Fibroblast of mammary gland (primary cell): ENCODE measurements at places on chromosomes 2 and 18.

DNA sequence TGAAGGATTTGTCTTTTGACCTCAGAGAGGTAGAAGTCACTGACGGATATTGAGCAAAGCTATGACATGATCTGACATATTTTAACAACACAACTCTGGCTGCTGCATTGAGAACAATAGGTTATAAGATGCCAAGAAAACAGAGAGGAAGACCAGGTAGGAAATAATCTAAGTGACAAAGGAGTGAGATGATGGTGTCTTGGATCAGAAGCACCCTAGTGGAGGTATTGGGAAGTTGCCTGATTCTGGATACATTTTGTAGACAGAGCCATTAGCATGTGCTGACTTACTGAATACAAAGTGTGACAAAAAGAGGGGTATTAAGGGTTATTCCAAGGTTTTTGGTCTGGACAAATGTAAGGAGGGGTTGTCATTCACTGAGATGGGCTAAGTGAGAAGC is 1438.1 kb downstream of the DPP10 start:
- no peak for DNase-seq

DNA sequence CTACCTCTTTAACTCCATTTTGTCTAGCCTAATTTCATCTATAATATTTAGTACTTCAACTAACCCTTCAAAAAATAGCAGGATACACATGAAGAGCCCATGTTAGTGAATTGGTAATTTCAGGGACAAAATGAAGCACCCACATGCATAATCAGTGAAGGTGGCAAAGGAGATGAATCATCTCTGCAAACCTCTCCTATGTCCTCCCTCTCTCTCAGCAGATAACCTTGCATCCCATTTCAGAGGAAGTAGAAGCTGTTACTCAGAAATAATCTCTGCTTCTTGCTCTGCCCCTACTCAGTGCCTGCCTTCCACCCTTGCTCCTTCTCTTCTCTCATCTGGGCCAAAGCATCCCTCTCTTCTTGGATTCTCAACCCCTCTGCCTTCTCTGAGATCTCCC is 60.2 kb upstream of the CAVIN2 start:
- no peak for DNase-seq

DNA sequence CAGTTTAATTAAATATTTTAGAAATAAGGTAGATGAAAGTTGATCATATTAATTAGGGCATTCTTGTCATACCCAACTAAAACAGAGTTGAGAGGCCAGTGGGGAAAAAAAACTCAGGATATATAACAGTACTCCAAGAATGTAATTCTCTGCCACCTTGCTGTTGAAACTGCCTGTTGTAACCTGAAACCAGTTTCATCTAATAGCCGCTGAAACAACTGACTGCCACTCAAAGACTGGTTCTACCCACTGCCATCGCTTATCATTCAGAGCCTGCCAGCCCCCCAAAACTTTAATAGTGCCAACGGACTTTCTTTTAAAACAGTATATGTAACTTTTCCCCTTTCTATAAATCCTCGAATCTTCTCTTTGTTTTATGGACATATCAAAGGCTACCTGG is 37.7 kb upstream of the FSIP2 start:
- DNase-seq = no peak

GRCh38 chr18:8063733-8064132 is 496.6 kb downstream of the PTPRM start:
- DNase-seq = no peak

- DNase-seq = peak; percentile 97
These were observed 128.1 kb downstream of the BIRC6 start for GRCh38 chr2:32484937-32485336.

GRCh38 chr2:239498981-239499634 is 98.3 kb upstream of the HDAC4 start:
- DNase-seq = peak; percentile 84

- no peak for DNase-seq
These were observed 995.6 kb upstream of the SLC39A10 start for GRCh38 chr2:194661431-194661830.

DNA sequence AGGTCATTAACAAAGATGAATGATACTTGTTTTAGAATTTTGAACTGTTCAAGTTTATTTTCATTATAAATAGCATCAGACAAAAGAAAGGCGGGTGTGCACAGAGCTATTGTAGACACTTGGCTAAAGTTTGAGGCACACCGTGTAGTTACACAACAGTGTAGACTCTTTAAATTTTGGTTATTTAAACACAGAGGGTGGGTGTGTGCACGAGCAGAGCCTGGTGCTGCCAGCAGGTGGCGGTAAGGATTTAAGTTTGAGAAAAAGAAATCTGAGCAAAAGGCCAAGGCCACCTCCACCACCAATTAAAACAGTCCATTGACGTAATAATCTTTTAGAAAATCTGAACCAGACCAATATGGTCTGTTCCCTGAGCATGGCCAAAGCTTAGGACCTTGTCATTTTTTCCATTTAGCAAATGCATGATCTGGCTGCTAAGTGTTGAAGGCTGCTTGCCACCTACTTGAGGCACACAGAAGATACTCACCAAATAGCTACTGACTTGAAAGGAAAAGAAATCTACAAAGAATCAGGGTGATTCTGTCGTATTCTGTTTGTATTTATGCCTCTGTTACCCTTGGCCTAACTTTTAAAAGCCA is 14.3 kb downstream of the COPS7B start:
- DNase-seq = peak; percentile 56

- DNase-seq = peak; percentile 3
These were observed 848 bp downstream of the VRK2 start for GRCh38 chr2:58047373-58047935.

GRCh38 chr2:107376909-107377308 is 449.8 kb upstream of the RGPD4 start:
- DNase-seq = no peak

DNA sequence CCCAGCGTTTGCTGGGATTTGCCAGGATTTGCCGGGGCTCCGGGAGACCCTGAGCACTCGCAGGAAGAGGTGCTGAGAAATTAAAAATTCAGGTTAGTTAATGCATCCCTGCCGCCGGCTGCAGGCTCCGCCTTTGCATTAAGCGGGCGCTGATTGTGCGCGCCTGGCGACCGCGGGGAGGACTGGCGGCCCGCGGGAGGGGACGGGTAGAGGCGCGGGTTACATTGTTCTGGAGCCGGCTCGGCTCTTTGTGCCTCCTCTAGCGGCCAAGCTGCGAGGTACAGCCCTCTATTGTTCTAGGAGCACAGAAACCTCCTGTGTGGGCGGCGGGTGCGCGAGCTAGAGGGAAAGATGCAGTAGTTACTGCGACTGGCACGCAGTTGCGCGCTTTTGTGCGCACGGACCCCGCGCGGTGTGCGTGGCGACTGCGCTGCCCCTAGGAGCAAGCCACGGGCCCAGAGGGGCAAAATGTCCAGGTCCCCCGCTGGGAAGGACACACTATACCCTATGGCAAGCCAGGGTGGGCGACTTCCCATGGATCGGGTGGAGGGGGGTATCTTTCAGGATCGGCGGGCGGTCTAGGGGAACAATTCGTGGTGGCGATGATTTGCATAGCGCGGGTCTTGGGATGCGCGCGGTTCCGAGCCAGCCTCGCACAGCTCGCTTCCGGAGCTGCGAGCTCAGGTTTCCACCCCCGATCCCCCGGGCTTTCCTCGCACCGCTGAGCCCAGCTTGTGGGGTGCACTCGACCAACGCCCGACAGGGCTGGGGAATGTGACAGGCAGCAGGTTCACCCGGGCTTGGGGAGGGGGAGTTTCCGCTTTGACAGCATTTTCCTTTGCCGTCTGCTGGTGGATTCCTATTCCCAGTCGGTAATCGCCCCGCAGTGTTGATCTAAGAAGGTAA is 2.8 kb downstream of the ONECUT2 start:
- peak; percentile 66 for DNase-seq

GRCh38 chr2:232576995-232577394 is 26.5 kb downstream of the EIF4E2 start:
- peak; percentile 20 for DNase-seq

- no peak for DNase-seq
These were observed 30.9 kb downstream of the FHOD3 start for GRCh38 chr18:36328385-36328858.

DNA sequence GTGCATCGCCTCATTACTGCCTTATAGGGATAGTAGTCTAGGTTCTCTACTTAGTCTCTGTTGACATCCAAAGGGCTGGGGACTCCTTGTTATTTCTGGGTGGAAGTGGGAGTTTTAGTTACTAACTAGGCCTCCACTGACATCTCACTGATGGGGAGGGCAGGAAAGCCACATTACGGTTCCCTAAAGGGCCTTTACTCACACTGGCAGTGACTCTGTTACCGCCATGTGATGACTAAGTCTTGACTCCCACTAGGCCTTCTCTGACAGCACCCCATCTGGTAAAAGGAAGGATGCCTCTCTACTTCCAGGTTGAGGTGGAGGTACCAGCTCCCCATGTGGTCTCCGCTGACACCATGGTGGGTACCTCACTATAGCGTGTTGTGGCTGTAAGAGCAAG is 14.0 kb upstream of the BCL2L11 start:
- DNase-seq = peak; percentile 24

GRCh38 chr2:109213646-109214433 is 84.8 kb downstream of the SH3RF3 start:
- DNase-seq = peak; percentile 94

- DNase-seq = peak; percentile 80
These were observed at the start of gene MAP4K4 for GRCh38 chr2:101697124-101698013. MAP4K4 (plus strand) TSS chr2:101697707; CDS start chr2:101698081, 374 bp downstream.

GRCh38 chr2:8178911-8179310 is 502.9 kb upstream of the ID2 start:
- DNase-seq = no peak

DNA sequence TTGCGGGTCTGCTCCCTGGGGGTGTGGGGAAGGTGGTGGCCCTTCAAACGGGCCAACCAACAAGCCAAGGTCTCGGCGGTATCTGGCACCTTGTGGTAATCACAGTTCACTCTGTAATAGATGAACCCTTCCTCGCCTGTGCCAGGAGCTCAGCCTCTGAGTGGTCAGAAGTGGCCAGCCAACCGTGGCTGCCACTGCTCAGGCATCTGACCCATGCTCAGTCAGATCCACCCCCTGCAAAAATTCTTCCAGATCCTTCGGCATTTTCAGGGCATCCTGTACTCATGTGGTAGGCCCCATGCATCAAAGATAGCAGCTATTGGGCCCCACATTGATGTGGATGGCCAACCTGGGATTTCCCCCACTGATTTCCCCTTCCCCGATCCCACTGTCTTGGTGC is 39.6 kb upstream of the SERPINE2 start:
- no peak for DNase-seq

- DNase-seq = no peak
These were observed 188.3 kb downstream of the ANKRD30B start for GRCh38 chr18:14936313-14936712.

GRCh38 chr2:201643216-201643890 is at the start of gene TMEM237:
TMEM237 (minus strand) TSS chr2:201643503; CDS start chr2:201643400, 103 bp downstream.
- no peak for DNase-seq

DNA sequence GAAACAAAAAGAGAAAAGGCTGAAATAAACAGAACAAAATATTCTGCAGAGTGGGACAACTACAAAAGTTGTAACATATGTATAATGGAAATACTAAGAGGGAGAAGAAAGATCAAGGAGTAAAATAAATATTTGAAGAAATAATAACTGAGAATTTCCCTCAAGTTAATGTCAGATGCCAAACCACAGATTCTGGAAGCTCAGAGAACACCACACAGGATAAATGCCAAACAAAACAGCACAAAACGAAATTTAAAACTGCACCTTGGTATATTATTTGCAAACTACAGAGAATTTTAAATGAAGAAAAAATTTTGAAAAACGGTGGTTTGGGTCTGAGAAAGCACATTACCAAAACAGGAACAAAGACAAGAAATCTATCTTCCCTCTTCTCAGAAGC is 1588.9 kb upstream of the TMEFF2 start:
- peak; percentile 23 for DNase-seq

GRCh38 chr2:28828382-28828781 is 17.7 kb downstream of the SPDYA start:
- DNase-seq = peak; percentile 15

DNA sequence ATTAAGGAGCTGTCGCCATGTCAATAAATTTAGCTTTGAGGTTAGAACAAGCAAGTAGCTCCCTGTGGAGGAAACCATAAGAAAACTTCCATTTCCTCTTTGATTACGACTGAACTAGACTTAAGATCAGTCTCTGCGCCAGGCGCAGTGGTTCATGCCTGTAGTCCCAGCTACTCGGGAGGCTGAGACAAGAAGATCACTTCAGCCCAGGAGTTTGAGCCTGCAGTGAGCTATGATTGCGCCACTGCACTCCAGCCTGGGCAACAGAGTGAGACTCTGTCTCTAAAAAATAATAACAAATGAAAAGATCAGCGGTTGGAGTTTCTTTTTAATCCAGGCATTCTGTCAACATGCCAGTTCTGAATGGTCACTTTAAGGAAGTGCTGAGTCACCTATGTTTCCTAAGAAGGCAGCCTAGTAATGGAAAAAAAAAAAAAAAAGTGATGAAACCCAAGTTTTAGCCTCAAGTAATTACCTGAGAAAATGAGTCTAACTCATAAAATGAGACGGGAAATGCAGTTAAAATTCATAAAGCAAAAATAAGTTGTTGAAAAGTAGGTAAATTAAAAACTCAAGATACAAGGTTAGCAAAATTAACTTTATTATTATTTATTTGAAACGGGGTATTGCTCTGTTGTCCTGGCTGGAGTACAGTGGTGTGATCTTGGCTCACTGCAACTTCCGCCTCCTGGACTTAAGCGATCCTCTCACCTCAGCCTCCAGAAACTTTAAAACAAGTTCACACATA is 10.2 kb downstream of the C18orf32 start:
- DNase-seq = peak; percentile 86

- no peak for DNase-seq
These were observed 6.9 kb upstream of the DPYSL5 start for GRCh38 chr2:26840937-26841610.

- no peak for DNase-seq
These were observed 45.8 kb downstream of the LIMS1 start for GRCh38 chr2:108580050-108580449.

- no peak for DNase-seq
These were observed 598.5 kb downstream of the CNTNAP5 start for GRCh38 chr2:124623560-124623959.

GRCh38 chr2:219557791-219558785 is 13.3 kb downstream of the OBSL1 start:
- no peak for DNase-seq

- no peak for DNase-seq
These were observed 530.0 kb upstream of the ID2 start for GRCh38 chr2:8151888-8152287.

DNA sequence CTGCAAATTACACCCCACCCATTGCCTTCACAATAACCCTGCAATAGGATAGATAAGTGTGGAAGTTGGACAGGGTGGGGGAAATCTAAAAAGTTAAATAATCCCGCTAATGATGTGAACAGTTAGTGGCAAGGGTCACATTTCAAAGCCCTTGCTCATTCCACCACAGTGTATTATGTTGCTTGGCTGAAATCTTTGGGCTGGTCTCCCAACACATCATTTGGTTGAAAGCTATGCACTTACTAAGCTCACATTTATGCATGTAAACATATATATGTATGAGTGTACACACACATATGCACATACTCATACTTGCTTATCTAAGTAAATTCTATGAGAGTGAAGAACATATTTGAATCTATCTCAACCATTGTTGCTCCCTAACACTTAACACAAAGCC is 197.8 kb downstream of the RDH14 start:
- DNase-seq = peak; percentile 85

DNA sequence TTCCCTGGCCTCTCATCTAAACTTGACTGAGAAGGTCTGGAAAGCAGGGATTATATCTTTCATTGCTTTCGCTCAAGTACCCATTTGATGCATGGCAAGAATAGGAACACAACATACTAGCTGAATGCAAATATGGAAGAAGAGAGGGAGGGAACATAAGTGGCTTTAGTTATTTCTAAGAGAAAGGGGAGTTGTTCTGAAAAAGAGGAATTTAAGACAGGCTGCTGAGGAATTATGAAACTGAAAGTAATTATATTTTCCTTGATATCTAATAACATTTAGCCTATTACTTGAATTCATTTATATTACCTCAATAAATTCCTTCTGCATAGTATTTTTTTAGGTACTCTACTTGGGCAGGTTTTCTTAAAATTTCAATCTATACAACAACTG is 105.8 kb upstream of the TTN start:
- no peak for DNase-seq
